ENCODE measurements at places on chromosomes 3 and 15.

- no peak for DNase-seq
Observed at GRCh38 chr3:75983609-75984290, 198.4 kb upstream of the ZNF717 start.

GRCh38 chr3:178059836-178060235 lies 476.4 kb upstream of the KCNMB2 start:
- DNase-seq = no peak

DNA sequence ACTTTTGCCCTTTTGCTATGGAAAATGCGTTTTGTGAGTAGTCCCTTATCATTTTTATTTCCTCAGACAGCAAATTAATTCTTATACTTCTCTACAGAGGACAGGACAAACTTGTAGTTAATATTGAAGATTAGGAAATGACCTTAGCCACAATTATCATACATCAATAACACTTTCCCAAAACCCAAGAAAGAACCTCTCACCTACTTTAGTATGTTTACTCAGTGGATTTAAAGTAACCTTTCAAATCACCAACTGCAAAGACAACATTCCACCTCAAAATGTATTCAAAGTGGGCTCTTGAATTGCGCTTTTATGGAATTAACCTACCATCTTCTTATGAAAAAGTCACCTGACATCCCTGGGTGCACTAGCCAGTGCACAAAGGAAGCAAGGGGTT lies 107.3 kb downstream of the PLCH1 start:
- no peak for DNase-seq

- DNase-seq = no peak
Observed at GRCh38 chr3:140251678-140252077, 316.7 kb downstream of the CLSTN2 start.

- no peak for DNase-seq
Observed at GRCh38 chr3:40566694-40567093, 41.9 kb downstream of the ZNF621 start.

- DNase-seq = no peak
Observed at GRCh38 chr3:184691397-184692231, 20.2 kb downstream of the MAGEF1 start.

All from head of caudate nucleus (tissue), 42 donors.